ENCODE measurements at places on chromosomes 12 and 14.

- H3K4me1 ChIP-seq = no peaks in the 10 kb centered on the region
- no peaks in the 10 kb centered on the region for H3K27me3 ChIP-seq
- no peak overlapping the region for H3K27ac ChIP-seq
- no peak for DNase-seq
Observed at GRCh38 chr12:5008661-5009060, 35.0 kb upstream of the KCNA5 start.

DNA sequence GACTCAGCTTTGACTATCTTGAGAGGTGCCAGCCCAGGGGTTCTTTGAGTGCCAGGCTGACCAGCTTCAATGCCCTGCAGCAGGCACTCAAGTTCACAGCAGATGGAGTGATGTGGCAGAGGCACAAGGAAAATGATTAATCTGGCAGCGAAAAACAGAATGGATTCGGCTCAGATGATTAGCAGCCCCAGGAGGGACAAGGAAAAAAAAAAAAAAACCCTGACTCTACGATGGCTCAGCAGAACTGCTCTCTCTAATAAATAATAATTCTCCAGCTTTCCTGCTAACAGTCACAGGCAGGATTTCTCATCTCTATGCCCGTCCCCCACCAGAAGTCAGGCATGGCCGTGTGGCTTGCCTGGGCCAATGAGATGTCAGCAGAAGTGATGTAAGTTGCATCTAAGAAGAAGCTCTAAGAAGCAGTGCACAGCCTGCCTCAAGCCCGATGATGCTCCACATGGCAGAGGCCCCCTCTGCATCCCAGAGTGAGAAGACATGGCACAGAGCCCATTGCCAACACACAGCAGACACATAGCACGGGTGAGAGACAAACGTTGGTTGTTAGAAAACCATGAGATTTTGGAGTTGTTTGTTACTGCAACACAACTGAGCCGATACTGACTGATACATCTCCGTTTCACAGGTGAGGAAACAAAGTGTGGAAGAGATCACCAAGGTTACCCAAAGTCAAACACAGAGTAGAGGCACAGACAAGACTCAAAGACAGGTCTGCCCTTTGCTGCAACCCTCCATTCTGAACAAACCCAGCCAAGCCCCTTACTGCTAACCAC, 111.0 kb downstream of the SCARB1 start:
- no peak overlapping the region for H3K27ac ChIP-seq
- peak; percentile 78 for DNase-seq
- H3K4me3 ChIP-seq = no peak overlapping the region
- H3K27me3 ChIP-seq = no peaks in the 10 kb centered on the region

- no peaks in the 10 kb centered on the region for H3K4me1 ChIP-seq
- H3K36me3 ChIP-seq = no peaks in the 10 kb centered on the region
- H3K4me3 ChIP-seq = no peak overlapping the region
- no peak overlapping the region for H3K27ac ChIP-seq
- no peaks in the 10 kb centered on the region for H3K27me3 ChIP-seq
Observed at GRCh38 chr12:8987163-8987562, 2.2 kb upstream of the KLRG1 start.

DNA sequence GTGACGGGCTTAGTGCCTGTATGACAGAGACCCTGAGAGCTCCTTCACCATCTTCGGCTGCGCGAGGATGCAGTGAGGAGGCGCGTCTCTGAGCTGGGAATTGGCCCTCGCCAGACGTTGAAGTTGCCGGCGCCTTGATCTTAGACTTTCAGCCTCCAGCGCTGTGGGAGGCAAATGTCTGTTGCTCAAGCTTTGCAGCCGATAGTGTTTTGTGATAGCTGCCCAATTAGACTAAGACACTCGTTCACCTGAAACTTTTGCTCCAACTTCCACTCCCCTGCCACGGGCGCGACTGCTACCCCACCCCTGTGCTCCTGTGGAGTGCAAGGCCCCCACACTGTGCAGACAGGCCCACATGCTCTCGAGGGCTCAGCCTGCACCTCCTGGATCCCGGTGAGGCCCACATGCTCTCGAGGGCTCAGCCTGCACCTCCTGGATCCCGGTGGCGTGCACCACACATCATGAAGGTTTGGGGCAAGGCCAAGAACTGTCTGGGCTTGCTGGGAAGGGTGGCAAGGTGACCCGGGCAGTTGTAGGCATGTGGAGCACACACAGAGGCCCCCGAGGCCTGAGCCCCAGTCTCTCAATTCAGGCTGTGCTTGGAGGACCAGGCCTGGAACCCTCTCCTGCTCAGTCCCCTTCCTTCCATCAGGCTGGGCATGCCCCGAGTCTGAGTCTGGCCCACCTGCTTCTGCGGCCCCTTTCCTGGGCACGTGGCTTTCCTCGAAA, 324.6 kb downstream of the TMEM121 start:
- DNase-seq = peak; percentile 45
- H3K36me3 ChIP-seq = no peaks in the 10 kb centered on the region
- no peak overlapping the region for H3K27ac ChIP-seq
- H3K27me3 ChIP-seq = no peaks in the 10 kb centered on the region
- H3K4me1 ChIP-seq = no peaks in the 10 kb centered on the region

Data from ascending aorta (tissue), 2 donors.